ENCODE measurements at places on chromosomes 12 and 14.

DNA sequence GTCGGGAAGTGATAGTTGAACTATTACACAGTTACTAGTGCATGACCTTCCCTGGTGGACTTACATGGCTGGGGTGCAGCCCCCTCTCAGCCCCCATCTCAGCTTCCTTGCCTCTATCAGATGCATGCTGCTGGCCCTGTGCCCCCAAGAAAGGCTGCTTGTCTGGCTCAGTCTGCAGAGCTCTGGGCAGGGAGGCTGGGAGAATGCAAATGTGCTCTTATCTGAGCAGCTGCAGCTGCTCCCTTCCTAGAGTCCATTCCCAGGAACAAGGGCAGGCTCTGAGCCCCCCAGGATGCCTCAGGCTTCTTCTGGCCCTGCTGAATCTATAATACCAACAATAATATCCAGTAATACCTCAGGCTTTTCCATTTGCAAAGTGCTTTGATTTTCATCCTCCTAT lies 218.1 kb upstream of the SRRM4 start:
- DNase-seq: no peak

- DNase-seq: no peak
Observed at GRCh38 chr12:58285551-58285950, 344.2 kb downstream of the ATP23 start.

DNA sequence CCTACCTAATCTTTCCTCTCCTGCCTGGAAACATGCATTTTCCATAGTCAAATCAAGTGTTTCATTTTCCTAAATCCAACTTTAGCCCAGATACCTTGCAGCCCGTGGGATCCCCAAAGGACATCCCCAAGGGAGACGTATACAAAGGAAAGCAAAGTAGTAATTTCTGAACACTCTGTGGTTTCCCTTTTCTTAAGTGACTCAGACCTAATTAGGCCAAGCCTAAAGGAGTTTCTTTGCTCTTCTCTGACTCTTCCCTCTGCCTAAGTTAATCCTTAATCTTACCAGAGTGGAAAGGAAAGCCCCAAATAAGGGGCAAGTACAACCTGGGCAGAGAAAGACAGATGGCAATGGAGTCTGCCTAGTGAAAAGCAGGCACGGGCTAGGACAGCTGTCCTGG lies 250.3 kb downstream of the SPTSSA start:
- DNase-seq: no peak

DNA sequence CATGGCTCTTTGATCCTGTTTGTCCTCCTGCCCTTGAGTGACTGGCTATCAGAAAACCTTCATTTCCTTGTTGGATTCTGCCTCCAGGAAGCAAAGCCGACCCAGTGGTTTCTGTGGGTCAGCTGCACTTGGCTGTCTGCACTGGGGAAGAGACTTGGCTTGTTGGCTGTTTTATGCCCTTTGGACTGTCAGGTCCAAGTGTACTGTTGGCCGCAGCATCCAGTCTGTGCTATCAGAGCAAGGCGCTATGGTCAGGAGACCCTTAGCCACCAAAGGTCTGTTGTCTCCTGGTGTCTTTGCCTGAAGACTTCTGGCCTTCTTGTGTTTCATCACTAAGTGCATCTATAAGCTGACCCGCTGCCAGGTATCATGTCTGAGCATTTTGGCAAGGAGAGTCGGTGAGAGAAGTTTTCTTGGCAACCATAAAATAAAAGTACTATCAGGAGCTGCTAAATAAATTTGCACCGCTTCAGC lies 177.4 kb upstream of the HIF1A start:
- DNase-seq: peak; percentile 60

- DNase-seq: no peak
Observed at GRCh38 chr12:10331642-10332239, 24.1 kb downstream of the KLRD1 start.
